ENCODE measurements at places on chromosomes 5 and 9. TPM values are rescaled to one million over a fixed set of nuclear protein-coding genes. Genes with fewer than 3 reads are reported as not detected.

- H3K36me3 ChIP-seq: no peaks in the 10 kb centered on the region
- peak; percentile 76 for DNase-seq
- no peak overlapping the region for H3K27ac ChIP-seq
- no peak overlapping the region for H3K4me3 ChIP-seq
- H3K27me3 ChIP-seq: no peaks in the 10 kb centered on the region
Measured at GRCh38 chr9:38160613-38161215, 91.7 kb upstream of the SHB start.

DNA sequence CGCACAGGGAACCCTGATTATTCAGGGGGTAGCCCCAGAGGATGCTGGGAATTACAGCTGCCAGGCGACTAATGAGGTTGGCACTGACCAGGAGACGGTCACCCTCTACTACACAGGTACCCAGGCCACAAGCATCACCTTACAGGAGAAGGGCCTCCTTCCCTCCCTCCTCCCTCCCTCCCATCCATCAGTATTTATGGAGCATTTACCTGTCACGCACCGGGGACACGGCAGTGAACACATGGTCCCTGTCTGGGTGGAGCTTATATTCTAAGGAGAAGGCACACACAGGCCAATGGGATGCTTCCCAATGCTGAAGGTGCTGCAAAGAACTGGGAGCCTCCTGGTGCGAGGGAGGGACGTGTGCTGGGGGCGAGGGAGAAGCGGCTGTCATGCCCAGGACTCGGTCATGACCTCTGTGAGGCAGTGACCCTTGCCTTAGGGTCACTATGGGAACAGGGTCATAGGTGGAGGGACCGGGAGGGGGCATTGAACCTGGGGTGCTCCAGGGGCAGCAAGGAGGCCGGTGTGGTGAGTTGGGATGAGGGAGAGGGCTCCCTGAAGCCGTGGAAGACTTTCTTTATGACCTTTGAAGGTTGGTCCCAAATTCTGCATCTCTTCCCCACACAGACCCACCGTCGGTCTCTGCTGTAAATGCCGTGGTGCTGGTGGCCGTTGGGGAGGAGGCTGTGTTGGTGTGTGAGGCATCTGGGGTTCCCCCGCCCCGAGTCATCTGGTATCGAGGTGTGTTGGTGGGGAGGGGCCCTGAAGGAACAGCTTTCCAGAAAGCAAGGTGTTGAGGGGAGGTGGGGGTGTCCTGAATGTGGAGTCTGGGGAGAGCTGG is 41.5 kb downstream of the HMCN2 start:
- H3K36me3 ChIP-seq: no peaks in the 10 kb centered on the region
- no peak for DNase-seq
- H3K4me1 ChIP-seq: no peaks in the 10 kb centered on the region
- H3K27ac ChIP-seq: no peak overlapping the region
- peaks cover 20% of the 10 kb centered on the region for H3K27me3 ChIP-seq
- no peak overlapping the region for H3K4me3 ChIP-seq

The INSL4 gene
- not detected for total RNA-seq

- no peaks in the 10 kb centered on the region for H3K4me1 ChIP-seq
- no peaks in the 10 kb centered on the region for H3K36me3 ChIP-seq
- H3K4me3 ChIP-seq: no peak overlapping the region
- no peak overlapping the region for H3K27ac ChIP-seq
Measured at GRCh38 chr9:82512728-82513127, 524.2 kb downstream of the SPATA31D1 start.

DNA sequence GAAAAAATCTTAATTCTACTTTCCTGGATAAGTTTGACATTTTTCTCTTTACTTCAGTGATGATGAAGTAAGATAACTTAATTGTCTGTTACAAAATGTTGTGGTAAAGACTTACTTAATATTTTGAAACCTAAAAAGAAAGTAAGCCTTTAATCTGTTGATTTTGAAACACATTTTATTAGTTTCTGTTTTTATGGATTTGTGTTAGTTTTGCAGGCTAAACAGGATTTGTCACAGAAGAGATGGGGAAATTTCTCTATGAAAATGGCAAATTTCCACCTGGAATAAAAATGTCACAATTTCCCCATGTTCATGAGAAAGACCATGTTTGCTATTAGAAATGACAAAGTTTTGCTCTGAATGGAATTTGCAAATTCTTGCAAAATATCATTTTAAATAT is 237.1 kb downstream of the RFX3 start:
- no peak overlapping the region for H3K27ac ChIP-seq
- no peaks in the 10 kb centered on the region for H3K36me3 ChIP-seq
- H3K27me3 ChIP-seq: no peaks in the 10 kb centered on the region

- H3K27ac ChIP-seq: no peak overlapping the region
- no peak overlapping the region for H3K4me3 ChIP-seq
Measured at GRCh38 chr5:14269395-14269794, 126.3 kb downstream of the TRIO start.

DNA sequence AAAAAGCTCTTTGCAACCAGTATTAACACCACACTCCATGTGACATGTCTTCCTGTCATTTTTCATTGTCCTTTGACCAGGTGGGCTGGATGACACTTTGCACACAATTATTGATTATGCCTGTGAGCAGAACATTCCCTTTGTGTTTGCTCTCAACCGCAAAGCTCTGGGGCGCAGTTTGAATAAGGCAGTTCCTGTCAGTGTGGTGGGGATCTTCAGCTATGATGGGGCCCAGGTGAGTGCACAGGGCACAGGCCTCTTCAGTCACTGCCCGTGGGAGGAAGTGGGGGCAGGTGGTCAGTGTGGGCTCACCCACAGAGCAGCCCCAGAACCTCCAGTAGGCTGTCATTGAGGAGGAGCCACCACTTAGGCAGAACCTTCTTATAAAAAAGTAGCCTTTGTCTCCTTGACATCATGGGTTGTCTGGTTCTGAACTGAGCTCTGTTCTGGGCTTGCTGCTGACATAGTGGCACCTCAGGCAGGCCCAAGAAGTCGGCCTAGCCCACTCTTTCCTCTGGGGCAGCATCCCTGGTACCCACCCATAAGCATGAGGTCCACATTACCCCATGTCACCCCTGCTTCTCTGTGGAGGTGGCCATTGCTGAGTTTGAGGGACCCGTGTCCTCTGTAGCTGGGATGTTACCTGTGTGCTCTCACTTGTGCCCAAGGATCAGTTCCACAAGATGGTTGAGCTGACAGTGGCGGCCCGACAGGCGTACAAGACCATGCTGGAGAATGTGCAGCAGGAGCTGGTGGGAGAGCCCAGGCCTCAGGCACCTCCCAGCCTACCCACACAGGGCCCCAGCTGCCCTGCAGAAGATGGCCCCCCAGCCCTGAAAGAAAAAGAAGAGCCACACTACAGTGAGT is 39.3 kb downstream of the SECISBP2 start:
- H3K27me3 ChIP-seq: no peaks in the 10 kb centered on the region
- no peak overlapping the region for H3K4me3 ChIP-seq
- no peak for DNase-seq
- no peak overlapping the region for H3K27ac ChIP-seq
- H3K36me3 ChIP-seq: peaks cover 70% of the 10 kb centered on the region

DNA sequence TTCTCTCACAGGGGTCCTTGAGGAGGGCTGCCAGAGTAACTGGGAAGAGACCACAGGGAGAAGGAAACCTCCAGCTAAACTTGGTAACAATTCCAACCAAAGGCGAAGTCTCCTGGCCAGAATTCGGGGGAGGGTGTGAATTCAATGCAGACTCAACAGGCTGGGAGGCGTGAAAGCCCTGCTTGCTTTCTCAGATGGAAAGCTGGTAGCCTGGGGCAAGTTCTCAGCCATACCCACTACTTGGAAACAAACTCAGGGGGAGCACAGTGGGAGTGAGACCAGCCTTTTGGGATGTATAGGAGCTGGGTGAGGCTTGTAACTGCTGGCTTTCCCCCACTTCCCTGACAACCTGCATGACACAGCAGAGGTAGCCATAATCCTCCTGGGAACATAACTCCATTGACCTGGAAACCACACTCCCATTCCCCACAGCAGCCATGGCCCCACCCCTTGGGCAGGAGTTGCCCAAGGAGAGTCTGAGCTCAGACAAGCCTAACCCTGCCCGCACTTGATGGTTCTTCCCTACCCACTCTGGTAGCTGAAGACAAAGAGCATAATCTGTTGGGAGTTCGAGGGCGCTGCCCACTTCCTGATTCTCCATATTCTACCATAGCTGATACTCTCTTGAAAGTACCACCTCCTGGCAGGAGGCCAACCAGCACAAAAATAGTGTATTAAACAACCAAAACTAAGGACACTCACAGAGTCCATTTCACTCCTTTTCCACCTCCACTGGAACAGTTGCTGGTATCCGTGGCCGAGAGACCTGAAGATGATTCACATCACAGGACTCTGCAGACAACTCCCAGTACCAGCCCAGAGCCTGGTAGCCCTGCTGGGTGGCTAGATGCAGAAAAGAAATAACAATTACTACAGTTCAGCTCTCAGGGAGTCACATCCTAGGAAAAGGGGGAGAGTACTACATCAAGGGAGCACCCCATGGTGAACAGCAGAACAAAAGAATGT is 123.8 kb downstream of the FAM170A start:
- H3K4me1 ChIP-seq: no peaks in the 10 kb centered on the region
- no peak overlapping the region for H3K4me3 ChIP-seq
- H3K27me3 ChIP-seq: no peaks in the 10 kb centered on the region
- H3K27ac ChIP-seq: no peak overlapping the region

DNA sequence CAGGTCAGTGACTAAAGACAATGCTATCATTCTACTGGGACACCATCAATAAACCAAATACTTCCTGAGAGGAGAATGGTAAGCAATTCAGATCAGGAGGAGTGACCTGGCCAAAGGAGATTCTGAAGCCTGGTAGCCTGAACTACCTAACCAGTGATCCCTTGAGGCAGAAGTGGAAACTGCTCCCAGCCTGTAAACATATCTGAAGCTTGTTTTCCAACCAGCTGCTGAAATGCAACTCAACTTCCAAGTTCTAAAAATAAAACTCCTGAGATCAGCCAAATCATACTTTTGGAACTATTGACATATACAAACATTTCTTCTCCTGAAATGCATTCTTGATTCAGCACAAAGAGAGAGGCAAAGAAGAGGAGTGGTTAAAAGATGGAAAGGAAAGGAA is 204.1 kb downstream of the EBF1 start:
- H3K27ac ChIP-seq: no peak overlapping the region
- no peak overlapping the region for H3K4me3 ChIP-seq
- no peaks in the 10 kb centered on the region for H3K36me3 ChIP-seq
- DNase-seq: no peak

DNA sequence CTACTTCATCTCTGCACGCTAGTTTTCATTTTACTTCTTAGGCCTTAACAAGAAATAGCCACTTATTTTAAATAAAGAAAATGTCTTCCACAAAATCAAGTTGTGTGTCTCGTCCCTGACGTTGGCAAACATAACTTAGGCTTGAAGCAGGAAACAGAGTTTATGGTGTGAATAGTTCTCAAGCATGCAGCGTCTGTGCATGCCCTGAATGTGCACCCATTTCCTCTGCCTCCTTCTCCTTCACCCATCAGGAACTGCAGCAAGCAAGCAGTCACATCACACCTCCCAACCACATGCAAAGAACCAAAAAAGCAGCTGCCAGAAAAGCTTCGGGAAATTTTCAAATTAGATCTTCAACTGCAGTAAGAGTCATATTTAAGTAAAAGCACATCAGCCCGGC is 424.0 kb upstream of the IRX4 start:
- no peaks in the 10 kb centered on the region for H3K36me3 ChIP-seq
- no peaks in the 10 kb centered on the region for H3K27me3 ChIP-seq
- H3K4me1 ChIP-seq: no peaks in the 10 kb centered on the region
- no peak for DNase-seq
- no peak overlapping the region for H3K4me3 ChIP-seq

The TAF1L gene
- total RNA-seq: not detected

DNA sequence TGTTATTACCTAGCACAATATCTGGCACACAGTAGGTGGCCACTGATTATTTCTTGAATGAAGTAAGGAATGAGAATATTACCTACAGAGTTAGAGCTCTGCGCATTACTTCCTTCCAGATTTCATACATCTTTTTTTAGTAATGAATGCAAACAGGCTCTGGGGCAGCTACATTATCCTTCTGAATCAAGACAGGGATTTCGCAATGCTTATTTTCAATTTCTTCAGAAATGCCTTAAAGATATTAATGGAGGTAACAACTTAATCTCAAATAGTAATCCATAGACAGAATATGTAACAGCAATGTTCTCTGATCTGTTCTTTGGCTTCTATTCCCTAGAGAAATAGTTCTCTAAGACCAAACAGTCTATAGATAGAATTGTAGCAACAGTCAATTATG is 32.6 kb downstream of the CDKN2A start:
- H3K36me3 ChIP-seq: no peaks in the 10 kb centered on the region
- no peak overlapping the region for H3K4me3 ChIP-seq
- no peak for DNase-seq
- no peaks in the 10 kb centered on the region for H3K27me3 ChIP-seq
- no peaks in the 10 kb centered on the region for H3K4me1 ChIP-seq

- DNase-seq: no peak
- no peaks in the 10 kb centered on the region for H3K27me3 ChIP-seq
- H3K4me3 ChIP-seq: no peak overlapping the region
- no peak overlapping the region for H3K27ac ChIP-seq
- H3K4me1 ChIP-seq: peaks cover 14% of the 10 kb centered on the region
Measured at GRCh38 chr5:144468571-144468970, 297.9 kb downstream of the KCTD16 start.

The TMEM252 gene
- total RNA-seq: not detected

- no peaks in the 10 kb centered on the region for H3K4me1 ChIP-seq
- no peak overlapping the region for H3K27ac ChIP-seq
- H3K36me3 ChIP-seq: no peaks in the 10 kb centered on the region
- H3K4me3 ChIP-seq: no peak overlapping the region
Measured at GRCh38 chr9:69030851-69031645, 4.5 kb upstream of the FXN start.

GRCh38 chr5:152551061-152551460 is 146.0 kb upstream of the NMUR2 start:
- no peak for DNase-seq
- no peak overlapping the region for H3K27ac ChIP-seq
- no peaks in the 10 kb centered on the region for H3K36me3 ChIP-seq
- no peak overlapping the region for H3K4me3 ChIP-seq

DNA sequence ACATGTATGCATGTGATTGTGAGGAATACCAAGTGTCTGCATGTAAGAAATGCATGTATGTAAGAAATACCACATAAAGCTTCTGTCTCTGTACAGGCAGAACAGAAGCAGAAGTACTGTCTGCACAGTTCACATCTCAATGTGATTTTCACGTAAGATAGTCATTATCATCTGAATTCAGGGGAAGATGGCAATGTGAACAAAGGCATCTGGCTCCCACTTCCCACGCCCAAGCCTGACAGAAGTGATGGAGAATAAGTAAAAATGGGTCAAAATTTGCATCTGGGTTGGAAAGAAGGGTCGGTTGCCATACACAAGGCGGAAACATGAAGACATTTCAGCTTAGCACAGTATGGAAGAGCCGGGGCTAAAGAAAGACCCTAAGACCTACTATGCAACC is 71.7 kb downstream of the SUSD1 start:
- H3K27me3 ChIP-seq: no peaks in the 10 kb centered on the region
- no peaks in the 10 kb centered on the region for H3K4me1 ChIP-seq
- H3K27ac ChIP-seq: no peak overlapping the region
- H3K36me3 ChIP-seq: no peaks in the 10 kb centered on the region
- no peak overlapping the region for H3K4me3 ChIP-seq

The SCGB3A2 gene
- not detected for total RNA-seq

All from A673 (cell line).